ENCODE measurements at places on chromosomes 2 and 18.
A peak's percentile ranks its signal among the peaks of the same experiment; 100 is the strongest.

DNA sequence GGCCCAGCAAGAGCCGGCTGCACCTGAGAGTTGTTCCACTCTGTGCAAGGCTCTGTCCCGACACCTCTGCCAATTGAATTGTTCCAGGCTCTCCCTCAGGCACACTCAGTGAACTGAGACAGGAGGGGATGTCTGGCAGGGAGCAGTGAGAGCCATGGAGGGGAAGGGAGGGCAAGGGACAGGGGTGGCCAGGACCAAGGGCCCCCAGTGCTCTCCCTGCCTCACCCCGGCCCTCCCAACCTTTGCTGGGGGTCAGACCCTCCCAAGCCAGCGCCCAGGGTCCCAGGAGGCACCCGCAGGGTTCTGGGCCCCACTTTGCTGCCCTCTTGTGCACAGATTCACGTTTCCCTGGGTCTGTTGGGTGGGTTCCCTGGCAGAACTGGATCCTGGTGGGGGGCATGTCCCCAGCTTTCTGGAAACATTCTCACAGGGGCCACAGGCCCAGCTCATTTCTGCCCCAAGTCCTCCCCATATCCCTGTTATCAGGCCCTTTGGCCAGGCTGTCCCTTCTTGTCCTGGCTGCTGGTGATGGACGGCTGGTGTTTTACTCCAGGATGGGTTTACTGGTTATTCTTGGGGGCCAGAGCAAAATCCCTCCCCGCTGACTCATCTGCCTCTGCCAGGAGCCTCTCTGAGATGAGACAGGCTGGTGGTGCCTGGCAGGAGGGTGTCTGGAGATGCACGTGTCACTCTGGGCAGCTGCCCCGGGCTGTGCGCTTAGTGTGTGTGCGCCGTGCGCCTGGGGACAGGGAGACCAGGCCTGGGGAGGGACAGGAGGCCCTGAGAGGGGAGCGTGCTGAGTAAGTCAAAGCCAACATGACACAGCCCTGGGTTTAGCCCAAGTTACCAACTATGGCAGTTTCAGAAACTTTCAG lies 136.5 kb upstream of the CTDP1 start:
- DNase-seq, result peak; percentile 5

DNA sequence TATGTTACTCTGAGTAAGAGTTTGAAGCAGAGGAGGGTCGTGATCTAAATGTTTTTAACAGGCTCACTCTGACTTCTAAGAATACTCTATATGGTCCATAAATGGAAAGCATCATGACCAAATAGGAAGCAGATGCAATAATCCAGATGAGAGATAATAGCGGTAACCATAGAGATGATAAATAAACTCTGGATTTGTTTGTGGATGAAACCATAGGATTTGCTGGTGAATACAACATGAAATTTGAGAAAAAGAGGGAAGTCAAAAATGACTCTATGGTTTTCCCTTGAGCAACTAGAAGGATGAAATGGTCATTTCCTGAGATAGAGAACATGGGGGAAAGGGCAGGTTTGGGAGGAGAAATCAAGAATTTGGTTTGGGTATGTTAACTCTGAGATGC lies 3.9 kb downstream of the HEATR5B start:
- no peak for DNase-seq

- no peak for DNase-seq
These were observed 203.7 kb downstream of the HDAC4 start for GRCh38 chr2:239197146-239197545.

GRCh38 chr2:172080641-172081220 lies 4.6 kb upstream of the DLX1 start:
- peak; percentile 20 for DNase-seq

DNA sequence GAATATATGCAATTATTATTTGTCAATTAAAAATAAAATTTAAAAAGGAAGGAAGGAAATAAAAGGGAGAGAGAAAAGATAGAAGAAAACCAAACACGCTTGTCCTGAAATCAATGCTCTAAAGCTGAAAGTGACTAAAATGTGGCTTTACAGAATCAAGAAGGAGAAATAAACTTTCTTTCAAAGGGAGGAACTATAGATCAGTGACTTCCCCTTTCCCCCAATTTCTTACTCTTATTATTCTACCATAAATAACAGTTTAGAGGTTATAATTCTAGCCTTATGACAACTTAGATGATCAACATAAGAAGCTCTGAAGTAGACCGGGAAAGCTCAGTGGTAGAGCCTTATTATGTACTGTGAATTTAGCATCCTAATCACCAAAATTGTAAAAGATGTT lies 122.5 kb downstream of the ARHGAP15 start:
- no peak for DNase-seq

DNA sequence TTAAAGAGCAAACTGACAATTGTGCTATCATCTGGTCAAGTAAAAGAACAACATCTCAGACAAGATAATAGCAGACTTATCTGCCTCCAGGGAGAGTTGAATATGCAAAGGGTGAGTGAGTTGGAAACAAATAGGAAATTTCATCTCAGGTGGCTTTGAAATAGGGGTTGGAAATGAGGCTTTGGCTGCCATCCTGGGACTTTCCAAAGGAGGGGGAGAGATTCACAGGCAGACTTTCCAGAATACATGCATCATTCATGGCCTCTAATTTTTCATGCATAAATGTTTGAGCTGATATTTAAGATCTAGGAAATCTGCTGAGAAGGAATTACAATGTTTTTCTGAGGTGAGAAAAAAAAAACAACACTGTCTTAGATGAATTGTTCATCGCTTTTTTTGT lies 300.5 kb downstream of the ALK start:
- DNase-seq, result no peak

DNA sequence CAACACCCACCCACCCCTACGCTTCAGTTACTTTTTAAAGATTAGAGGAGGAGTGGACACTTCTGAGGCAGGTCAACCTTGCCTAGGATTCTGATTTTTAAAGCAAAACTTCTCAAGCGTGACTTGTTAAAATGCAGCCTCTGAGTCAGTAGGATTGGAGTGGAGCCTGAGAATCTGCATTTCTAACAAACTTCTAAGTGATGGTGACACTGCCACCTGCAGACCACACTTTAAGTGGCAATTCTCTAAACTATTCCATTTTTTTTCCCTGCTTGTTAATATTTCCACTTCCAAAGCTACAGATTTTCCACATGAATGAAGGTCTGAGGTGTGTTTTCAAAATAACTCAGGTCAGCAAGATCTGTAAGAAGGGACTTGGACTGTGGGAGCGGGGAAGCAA lies 171.1 kb upstream of the CCDC150 start:
- DNase-seq, result no peak

- DNase-seq, result no peak
These were observed 60.4 kb downstream of the FIGN start for GRCh38 chr2:163675388-163675787.

DNA sequence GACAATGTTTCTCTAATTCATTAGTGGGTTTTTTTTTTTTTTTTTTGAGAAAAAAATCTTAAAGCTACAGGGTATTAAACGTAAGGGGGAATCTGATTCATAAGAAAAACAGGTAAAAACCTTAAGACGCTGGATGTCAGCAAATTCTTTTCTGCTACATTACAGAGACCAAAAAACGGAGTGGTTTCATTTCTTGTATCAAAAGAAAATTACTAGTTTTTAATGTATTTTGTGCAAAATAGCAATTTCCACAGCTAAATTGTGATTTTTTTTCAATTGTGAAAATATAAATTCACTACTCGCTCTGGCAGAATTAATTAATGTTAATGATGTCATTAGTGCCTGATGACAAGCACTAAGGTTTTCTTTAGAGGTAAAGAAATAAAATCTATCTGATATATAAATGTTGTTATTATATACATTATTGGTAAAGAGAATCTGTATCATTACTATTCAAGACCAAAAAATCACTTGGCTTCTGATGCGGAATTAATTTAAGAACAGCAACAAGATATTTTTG lies 9.9 kb downstream of the OTX1 start:
- no peak for DNase-seq

DNA sequence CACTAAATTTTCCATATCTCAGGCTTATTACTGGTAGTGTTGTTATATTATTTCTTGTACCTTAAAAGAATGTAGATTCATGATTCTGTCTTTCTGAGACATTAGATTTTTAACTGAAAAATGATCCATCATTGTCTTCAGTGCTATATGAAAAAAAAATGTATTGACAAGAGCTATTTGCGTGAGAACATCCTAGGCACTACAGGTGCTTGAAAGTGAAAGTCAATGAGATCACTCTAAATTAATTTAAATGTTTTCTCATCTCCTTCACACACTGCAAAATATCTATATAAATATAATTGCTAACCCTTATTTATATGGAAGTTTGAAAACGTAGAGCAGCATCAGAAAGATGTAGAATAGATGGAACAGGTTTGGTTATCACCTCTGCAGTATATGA lies 684.6 kb downstream of the TRIB2 start:
- DNase-seq, result no peak

GRCh38 chr2:223941579-223942277 lies 3.4 kb downstream of the WDFY1 start:
- no peak for DNase-seq

- DNase-seq, result no peak
These were observed 4.7 kb upstream of the SLC40A1 start for GRCh38 chr2:189585226-189585756.

GRCh38 chr18:58534535-58535301 lies 94.2 kb downstream of the ALPK2 start:
- DNase-seq, result no peak

DNA sequence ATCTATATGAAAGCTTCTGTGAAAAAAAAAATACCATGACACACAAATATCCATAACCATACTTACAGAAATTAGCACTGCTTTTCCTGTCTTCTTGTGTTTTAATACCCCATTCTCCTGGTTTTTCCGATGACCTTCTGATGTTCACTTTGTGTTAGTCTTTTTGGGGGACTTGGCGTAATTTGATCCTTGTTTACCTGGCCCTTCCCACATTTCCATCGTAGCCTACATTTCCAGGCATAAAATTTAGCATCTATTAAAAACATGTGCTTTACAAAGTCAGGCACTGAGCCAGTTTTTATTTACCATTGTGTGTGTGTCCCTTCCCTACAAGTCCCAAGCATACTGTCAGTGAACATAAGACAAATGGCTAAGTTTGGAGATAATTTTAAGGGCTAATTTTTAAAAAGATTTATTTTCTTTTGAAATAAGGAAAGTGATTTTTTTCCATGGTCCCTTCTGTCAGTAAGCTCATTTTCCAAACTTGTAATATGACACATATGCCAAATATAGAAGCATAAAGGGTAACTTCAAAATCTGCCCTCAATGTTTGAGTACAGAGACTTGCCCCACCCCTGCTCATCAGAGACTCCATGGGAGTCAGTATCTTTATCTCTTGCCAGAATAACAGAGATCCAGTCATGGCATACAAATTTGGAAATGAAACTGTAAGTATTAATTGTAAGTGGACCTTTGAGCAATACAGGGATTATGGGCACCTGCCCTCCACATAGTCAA lies 27.3 kb downstream of the SESTD1 start:
- DNase-seq, result no peak

DNA sequence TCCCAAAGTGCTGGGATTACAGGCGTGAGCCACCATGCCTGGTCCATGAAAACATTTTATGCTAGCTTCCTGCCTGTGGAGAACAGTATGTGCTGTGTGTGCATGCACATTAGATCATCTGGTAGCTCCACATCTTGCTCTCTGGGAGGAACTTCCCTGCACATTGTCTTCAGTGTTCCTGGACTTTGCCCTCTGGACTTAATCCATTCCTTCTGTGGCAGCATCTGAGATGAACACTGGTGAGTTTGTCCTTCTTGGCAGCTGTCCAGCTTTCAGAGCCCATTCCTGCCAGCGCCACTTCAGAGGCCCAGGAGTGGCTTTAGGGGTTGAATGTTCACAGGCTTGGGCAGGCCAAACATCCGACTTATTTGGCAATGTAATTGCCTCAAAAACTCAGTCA lies 65.2 kb downstream of the POU3F3 start:
- DNase-seq, result no peak

DNA sequence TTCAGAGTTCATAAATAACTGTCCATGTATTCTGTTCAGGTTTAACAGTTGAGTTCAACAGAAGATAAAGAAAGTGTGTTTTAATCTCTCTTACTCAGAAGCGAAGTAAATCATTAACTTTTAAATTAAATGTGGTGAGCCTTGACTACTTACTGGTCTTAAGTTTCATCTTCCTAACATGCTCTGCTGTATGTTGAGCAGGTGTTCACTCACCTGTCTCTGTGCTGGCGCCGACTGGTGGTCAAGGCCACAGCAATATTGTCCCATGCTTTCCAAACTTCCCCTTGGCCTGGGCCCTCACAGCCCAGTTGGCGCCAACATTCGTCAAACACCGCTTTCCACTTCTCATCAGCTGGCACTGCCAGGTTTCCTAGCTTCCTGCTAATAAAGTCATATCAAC lies 17.0 kb upstream of the MPP4 start:
- DNase-seq, result no peak

GRCh38 chr2:46181306-46181705 lies 115.9 kb upstream of the EPAS1 start:
- no peak for DNase-seq

DNA sequence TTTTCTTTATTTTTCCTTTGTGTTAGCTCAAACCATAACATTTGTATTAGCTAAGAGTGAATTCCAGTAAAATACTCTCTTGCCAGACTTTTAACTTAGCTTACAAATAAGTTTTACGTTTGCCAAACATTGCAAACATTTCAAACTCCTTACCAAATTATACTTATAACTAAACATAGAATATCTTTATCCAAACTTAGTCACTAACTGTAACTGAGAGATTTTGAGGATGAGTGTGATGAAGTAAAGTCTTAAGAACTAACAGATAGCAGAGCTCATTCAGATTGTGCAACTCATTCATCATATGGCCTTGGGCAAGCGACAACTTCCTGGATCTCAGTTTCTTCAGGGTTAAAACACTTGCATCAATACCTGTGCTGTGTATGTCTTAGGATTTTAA lies 533.7 kb downstream of the TDRD15 start:
- DNase-seq, result no peak

GRCh38 chr2:20384953-20385352 lies 34.3 kb upstream of the PUM2 start:
- no peak for DNase-seq

All from activated T-cell treated with anti-CD3 and anti-CD28 coated beads, Interleukin-2, amount 50 U/mL, for 1 hour (primary cell).